ENCODE measurements at places on chromosomes 13 and 19. TPM values are rescaled to one million over a fixed set of nuclear protein-coding genes. Genes with fewer than 3 reads are reported as not detected.

Gene ELSPBP1
- not detected for total RNA-seq

Gene PSG2
- not detected for total RNA-seq

Gene OR7G1
- total RNA-seq = not detected

Gene ELOF1
- total RNA-seq = 24.9 TPM

Gene TNFRSF19
- 30.4 TPM for total RNA-seq

Gene PRTN3
- 93.5 TPM for total RNA-seq

Gene ZNF431
- total RNA-seq = 30.9 TPM

Gene SIAH3
- total RNA-seq = 0.99 TPM

Gene ETV2
- total RNA-seq = 0.47 TPM

Gene TMC4
- total RNA-seq = 38.7 TPM

Gene SERTAD3
- 36.4 TPM for total RNA-seq

Gene ZSCAN22
- 2.7 TPM for total RNA-seq

Gene OR7C1
- under 0.01 TPM for total RNA-seq

Gene DGKH
- 15.5 TPM for total RNA-seq

Gene CEACAM7
- total RNA-seq = not detected

Gene ZNF547
- total RNA-seq = 5.5 TPM

Gene STX10
- 49.5 TPM for total RNA-seq

Gene PNMA8A
- total RNA-seq = 44.5 TPM

Gene PKN1
- total RNA-seq = 105 TPM

Gene CEACAM21
- total RNA-seq = 3.5 TPM

Gene ZNF90
- total RNA-seq = 12.1 TPM

Gene TTYH1
- 3.2 TPM for total RNA-seq

Gene CEBPA
- total RNA-seq = 12.0 TPM

Gene TMEM255B
- 5.5 TPM for total RNA-seq

Gene ATP5F1D
- 73.6 TPM for total RNA-seq

Gene ZNF541
- total RNA-seq = 0.18 TPM

Gene DIRAS1
- 1.6 TPM for total RNA-seq

Gene ZNF584
- 27.2 TPM for total RNA-seq

Gene CABP5
- not detected for total RNA-seq

All from metanephros (tissue), 2 donors.